ENCODE measurements at places on chromosomes 6 and 20.
A peak's percentile ranks its signal among the peaks of the same experiment; 100 is the strongest.

GRCh38 chr6:151497905-151498304 is 4.1 kb downstream of the CCDC170 start:
- no peak for DNase-seq

GRCh38 chr6:134217105-134217797 is 100.7 kb downstream of the SGK1 start:
- DNase-seq, result no peak

DNA sequence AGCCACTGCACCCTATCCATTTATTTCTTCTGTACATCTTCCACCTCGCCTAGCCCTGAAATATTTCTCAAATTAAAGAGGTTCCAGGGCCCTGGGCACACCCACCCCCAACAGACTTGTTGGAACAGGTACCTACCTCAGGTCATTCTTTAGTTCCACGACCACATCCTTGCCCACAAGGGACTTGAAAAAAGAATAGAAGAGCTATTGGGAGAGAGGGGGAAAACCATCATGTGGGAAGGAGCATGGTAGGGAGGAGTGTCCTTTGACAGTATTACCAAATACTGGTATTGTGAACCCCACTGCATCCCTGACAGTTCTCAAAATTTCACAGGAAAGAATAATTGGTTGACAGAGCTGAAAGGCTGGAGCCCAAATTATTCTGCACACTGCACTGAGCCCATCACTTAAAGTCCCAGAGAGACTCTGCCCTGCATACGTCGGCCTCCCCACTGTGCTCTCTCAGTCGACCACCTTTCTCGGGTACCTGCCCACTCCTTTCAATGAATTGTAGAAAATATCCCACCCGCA is 762 bp downstream of the LSM2 start:
- DNase-seq, result no peak

DNA sequence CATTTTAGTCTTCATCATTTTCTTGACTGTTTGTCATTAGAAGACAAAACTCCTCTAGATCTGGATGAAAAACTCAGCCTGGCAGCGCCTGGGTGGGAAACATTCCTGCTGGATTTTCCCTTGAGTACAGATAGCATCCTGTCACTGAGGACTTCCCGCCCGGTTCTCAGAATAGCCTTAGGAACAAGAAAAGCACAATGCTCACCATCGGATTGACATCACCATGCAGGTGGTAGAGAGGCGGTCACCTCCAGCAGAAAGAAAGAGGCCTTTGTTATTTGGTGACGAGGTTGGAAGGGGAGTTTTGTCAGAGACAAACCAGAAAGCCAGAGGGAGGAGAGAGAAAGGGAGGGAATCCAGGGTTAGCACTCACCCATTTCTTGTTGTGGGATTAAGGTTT is 39.8 kb downstream of the KIF25 start:
- no peak for DNase-seq

GRCh38 chr20:63314015-63314471 is 21.1 kb downstream of the COL20A1 start:
- DNase-seq, result no peak

- DNase-seq, result no peak
Measured at GRCh38 chr6:109096208-109096607, 901 bp downstream of the CEP57L1 start.

DNA sequence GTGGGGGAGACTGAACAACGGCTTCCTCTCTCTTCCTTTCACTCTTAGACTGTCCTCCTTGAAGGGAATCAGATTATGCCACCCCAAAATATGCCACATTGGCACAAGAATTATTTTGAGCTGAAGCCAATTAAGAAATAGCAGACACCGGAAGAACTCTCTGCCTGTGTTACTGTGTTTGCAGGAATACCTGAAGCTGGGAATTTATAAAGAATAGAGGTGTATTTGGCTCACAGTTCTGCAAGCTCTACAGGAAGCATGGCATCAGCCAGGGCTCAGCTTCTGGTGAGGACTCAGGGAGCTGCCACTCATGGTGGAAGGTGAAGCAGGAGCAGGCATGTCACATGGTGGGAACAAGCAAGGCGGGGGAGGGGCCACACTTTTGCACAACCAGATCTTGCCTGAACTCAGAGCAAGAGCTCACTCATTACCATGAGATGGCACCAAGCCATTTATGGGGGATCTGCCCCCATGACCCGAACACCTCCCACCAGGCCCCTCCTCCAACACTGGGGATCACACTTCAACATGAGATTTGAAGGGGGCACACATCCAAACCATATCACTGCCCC is 46.0 kb downstream of the PCNA start:
- no peak for DNase-seq

GRCh38 chr6:105136431-105137350 is 43.1 kb downstream of the POPDC3 start:
- peak; percentile 77 for DNase-seq

DNA sequence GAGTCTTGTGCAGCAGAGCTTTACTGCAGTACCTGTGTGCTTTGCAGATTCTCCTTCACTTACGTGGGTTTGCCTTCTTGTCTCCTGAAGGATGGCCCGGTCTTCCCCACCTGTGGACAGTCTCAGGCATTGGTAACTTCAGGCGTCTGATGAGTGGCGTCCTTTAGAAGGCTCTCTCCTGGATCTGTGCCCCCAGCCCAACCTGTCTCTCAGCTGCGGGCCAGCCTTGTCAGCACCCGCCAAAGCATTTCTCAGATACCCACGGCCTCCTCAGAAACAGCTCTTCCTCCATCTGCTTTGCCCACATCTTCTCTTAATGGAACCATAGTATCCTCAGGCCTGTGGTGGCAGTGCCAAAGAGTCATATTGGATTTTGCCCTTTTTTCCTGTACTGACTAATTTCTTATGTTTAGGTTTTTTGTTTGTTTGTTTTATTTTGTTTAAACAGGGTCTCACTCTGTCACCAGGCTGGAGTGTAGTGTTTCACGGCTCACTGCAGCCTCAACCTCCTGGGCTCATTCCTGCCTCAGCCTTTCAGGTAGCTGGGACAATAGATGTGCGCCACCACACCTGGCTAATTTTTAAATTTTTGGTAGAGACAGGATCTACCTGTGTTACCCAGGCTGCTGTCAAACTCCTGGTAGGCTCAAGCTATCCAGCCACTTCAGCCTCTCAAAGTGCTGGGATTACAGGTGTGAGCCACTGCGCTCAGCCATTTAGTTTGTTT is 96.6 kb downstream of the ARID1B start:
- DNase-seq, result no peak

DNA sequence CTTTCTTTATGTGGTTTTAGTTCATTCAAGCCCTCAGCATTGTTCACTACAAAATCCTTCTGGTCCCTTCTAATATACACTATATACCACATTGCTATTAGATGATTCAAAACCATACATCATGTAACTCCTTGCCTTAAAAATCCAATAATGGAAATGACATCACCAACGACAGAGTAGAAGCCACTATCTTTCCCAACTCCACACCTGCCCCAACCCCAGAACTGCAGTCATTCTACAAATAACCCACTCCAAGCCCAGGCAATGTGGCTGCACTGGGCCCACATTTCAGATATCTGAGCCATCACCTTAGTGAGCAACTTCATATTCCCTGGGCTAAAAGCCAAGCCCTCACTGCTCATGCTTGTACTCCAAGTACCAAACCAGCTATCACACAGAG is 22.6 kb upstream of the RUNX2 start:
- DNase-seq, result no peak

GRCh38 chr20:49445176-49445575 is 37.3 kb downstream of the KCNB1 start:
- DNase-seq, result no peak

- no peak for DNase-seq
Measured at GRCh38 chr6:152318278-152318677, 318.9 kb downstream of the SYNE1 start.

- DNase-seq, result no peak
Measured at GRCh38 chr20:60528141-60528540, 569.9 kb downstream of the CDH26 start.

DNA sequence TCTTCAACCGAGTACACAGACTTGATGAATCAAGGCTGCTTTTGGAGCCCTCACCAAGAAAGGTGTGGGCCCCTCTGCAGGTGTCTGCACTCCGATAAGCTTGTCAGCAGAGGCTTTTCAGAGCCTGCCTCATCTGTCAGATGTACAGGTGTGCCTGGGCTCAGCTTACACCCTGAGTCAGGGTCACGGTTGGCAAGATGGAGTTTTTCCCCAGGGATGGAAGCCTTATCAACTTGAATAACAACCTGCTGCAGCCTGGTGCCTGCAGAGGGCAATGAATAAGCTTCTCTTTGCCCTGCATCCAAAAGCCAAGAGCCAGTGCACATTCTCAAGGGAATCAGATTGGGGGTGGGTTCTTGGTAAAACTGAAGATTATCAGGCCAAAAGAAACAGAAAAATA is 427.1 kb downstream of the CD83 start:
- no peak for DNase-seq

DNA sequence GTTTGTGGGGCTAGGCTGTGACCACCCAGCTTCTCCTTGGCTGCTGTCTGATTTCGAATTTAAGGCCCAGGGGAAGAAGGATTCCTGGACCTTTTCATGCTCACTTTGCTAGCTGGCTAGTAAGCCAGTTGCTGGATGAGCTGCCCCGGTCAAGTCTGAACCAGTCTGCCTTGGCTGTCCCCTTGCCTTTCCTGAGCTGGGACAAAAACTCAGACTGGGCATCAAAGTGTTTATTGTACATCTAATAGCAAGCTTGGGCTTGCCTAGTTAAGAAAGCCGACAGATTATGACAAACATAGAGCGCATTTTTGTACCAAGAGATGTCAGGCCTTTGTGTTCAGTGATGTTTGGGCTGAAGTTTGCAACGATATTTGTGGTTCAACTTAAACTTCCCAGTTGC is 750 bp upstream of the PAK5 start:
- DNase-seq, result no peak

- DNase-seq, result no peak
Measured at GRCh38 chr6:548091-548490, 108.8 kb downstream of the HUS1B start.

GRCh38 chr6:42281570-42281969 is 63.9 kb upstream of the MRPS10 start:
- no peak for DNase-seq

DNA sequence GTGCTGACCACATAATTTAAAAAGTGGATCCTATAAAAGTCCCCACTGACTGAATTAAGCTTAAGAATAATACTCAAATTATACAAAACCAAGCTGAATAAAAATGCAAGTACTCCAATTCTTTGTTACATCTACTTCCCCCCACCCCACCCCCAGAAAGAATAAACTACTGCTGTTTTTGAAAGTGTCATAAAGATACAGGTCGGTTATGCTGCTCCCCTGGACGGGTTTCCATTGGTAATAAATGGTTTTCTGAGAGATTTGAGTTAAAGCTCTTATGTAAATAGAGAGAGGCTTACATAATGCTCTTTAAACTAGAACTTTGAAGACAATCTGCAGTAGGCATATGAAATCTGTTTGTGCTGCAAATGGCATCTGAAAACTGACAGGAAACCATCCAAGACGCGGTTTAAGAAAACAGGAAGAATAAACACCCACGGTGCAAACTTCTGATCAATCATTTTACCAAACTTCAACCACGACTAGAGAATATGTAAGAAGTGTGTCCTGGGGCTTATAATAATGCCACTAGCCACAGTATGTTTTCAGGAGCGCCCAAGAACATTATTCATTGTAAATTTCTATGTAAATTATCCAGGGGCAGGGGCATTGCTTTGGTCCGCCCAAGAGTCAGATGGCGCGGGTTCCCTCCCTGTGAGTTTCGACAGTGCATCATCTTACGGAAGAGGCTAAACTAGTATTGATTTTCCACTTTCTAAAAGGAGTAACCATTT is 10.8 kb upstream of the POU3F2 start:
- DNase-seq, result no peak

Data from type B pancreatic cell (in vitro differentiated cells).